MV-4-11 (cell line): ENCODE measurements at places on chromosomes 1 and 21.

DNA sequence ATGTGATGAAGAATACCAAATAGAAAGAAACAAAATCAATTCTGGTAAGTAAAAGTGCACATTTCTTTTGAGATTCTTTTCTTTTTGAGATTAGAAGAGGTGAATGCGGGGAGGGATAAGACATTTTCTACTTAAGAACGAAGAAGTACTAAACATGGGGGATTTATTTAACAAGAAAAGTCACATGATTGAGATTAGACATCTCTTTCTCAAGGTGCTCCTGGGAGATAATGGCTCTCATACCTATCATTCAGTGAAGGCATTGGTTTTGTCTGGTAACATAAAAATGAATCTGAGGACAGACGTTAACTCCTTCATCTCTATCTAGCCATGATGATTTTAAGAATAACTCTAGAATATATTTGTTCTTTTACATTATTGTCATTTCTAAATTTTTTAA, 147.9 kb upstream of the SAMSN1 start:
- DNase-seq: no peak

DNA sequence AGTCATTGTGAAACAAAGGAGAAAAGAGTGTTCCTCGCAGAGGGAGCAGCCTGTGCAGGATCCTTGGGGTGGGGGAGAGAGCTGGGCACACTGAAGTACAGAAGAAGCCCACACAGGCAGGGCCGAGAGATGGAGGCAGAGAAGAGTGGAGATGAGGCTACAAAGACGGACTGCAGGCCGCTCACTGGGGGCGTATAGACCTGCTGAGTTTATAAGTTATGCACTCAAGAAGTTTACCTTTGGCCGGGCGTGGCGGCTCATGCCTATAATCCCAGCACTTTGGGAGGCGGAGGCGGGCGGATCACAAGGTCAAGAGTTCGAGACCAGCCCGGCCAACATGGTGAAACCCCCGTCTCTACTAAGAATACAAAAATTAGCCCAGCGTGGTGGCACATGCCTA, 7.6 kb upstream of the SLAMF9 start:
- no peak for DNase-seq

- no peak for DNase-seq
Observed at GRCh38 chr1:205972081-205972480, 28.8 kb upstream of the SLC26A9 start.

DNA sequence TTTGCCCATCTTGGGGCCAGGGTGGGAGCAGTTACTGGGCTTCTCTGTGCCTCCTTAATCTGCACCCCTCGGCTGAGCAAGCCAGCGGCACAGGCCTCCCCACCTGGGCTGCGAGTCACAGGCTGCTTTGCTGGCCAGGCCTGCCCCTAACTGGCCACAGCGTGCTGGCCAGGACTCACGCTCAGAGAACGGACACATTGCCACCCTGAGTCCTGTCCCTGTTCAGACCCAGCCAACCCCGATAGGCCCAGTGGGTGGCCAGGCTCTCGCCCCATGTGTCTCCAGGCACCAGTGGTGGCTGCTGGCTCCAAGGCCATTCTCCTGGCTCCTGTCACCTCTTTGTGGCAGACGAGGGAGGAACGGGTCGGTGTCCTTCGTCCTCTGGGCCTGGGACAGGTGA, 61.3 kb downstream of the MORN1 start:
- no peak for DNase-seq

DNA sequence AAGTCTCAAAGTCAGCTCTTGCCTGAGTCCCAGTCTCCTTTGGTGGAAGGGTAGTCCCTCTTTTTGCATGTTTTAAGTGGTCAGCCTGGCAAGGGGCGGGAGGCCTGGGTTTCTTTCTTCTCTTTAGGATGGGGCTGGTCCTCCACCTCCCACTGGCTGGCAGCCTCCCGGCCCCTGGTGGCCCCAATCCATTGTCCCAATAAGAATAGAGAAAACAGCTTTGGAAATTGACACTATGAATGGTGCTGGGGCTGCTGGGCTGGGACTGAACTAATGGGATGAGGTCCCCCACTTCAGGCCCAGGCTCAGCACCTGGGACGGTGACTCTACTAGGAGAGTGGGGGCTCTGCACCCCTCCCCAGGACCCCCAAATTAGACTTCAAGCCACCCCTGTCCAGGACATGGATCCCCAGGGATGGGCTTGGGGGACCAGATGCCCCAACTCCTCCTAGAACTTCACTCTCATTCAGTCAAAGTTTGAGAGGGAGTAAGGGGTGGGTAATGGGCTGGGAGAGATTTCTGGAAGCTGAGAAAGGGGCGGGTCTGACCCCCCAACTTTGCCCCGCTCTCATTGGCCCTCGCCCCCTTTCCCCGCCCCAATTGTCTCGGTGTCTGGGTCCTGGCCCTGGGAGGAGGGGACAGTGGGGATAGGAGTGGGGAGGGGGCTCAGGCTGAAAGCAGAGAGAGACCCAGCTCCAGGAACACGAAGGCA, 18.2 kb downstream of the SLC27A3 start:
- DNase-seq: no peak
